ENCODE measurements at places on chromosomes 7 and 10.

- peak; percentile 28 for DNase-seq
These were observed at the start of gene JCAD for GRCh38 chr10:30059209-30060107. Gene JCAD (minus strand): TSS chr10:30059586. CDS start chr10:30047812, 11,774 bp downstream.

DNA sequence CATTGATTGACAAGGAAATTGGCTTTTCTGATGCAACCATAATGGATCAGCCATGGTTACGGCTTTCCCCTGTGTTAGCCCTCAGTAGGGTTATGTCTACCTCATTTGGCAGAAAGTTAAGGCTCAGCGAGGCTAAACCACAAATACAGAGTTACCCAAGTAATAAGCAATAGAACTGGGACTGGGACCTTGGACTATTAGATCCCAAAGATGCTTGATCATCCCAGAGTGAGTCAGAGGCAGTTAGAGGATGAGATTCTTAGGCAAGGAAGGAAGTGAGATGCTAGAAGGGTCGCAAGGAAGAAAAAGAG is 401.4 kb downstream of the TNS3 start:
- no peak for DNase-seq

- no peak for DNase-seq
These were observed 28.1 kb downstream of the HKDC1 start for GRCh38 chr10:69248117-69248730.

DNA sequence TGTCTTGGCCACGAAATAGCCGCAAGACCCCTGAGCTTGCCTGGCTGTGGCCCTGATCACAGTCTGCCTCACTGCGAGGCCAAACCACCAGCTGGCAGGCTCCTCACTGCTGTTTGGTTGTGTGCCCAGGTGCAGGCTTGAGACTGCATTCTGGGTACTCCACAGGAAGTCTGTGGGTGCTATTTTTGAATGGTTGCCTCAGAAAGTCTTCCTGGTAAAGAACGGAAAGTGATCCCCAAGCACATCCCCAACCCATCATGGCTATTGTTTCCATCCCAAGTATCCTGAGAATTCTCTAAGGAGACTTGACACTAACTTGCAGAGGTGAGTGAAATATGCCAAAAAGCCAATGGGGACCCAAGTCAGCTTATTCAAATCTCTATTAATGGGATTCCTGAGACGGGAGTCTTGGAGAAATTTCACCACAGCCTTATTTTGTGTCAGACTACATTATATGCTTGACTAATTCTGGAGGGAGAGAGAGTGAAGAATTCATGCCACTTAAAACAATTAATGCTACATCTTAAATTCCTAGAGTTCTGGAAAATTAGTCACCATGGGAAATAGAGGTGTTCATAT is 170.9 kb downstream of the RAMP3 start:
- DNase-seq: no peak

DNA sequence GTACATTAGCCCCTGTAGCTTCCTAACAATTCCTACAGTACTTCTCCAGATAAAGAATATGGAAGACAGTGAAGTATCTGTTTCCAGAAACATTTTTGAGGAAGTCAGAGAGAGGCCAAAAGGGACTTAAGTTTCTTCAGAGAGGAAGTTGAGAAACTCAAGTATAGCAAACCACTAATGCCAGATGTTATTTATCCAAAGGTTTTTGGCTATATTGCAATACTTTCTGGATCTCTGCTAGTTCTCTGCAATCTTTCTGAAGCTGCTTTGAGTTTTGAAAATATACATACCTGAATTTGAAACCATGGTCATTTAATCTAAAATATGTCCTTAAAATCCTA is 64.7 kb downstream of the BICC1 start:
- peak; percentile 88 for DNase-seq

DNA sequence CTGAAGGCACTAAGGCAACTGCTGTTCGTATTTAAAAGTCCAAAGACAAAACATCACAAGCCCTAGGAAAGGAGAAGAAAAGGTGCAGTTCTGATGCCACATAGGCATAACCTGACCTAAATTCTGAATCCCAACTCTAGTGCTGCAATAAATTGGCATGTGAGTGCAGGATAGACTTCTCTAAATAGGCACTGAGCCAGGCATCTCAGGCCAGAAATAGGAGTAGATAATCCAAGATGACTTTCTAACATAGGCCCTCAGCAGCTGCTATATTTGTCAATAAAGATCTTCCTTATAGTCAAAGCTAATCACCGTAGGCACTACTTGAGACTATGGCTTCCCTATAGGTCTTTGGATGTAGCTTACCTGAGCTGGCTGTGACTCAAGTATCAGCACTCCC is 1163.8 kb downstream of the SORCS1 start:
- DNase-seq: no peak

- peak; percentile 69 for DNase-seq
These were observed 159.8 kb downstream of the FOXP2 start for GRCh38 chr7:114574384-114574783.

DNA sequence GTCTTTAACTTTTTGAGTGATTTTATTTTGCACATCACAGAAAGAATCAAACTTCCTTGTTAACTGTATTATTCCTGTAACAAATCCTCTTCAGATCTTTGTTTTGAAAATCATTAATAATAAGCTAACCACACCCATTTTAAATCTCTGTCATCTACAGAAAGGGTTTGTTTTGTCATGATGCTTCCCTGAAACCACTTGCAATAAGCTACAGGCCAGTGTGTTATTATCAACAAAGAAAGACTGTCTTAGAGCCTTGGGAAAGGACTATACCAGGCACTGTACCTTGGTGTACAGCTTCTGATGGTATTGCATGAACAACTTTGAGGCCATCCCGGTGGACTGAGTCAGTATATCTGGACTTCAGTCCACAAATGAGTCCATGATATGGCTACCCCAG is 145.3 kb upstream of the FAM3C start:
- DNase-seq: no peak

GRCh38 chr10:97547962-97548361 is 24.6 kb upstream of the ANKRD2 start:
- DNase-seq: no peak

- no peak for DNase-seq
These were observed 654.1 kb downstream of the NRG3 start for GRCh38 chr10:82529062-82529461.

GRCh38 chr7:154916381-154916780 is 86.5 kb downstream of the PAXIP1 start:
- DNase-seq: no peak

DNA sequence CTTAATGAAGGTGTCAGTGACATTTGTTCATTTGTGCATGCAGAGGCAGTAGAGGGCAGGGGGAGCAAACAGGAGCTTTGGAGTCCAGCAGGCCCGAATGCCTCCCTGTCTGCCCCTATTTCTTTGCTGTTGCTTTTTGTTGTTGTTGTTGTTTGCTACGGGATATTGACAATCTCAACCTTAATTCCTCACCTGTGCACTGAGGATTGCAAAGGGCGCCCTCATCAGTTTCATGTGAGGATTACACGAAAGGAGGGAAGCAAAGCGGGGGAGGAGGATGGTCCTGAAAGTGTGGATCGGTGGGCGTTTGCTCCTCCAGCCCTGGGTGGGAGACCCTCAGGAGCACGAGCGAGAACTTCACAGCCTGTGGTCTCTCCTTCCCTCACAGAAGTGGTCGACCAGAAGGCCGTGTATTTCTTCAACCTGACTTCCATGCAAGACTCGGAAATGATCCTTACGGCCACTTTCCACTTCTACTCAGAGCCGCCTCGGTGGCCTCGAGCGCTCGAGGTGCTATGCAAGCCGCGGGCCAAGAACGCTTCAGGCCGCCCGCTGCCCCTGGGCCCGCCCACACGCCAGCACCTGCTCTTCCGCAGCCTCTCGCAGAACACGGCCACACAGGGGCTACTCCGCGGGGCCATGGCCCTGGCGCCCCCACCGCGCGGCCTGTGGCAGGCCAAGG is 9.6 kb downstream of the GDF10 start:
- DNase-seq: peak; percentile 22

DNA sequence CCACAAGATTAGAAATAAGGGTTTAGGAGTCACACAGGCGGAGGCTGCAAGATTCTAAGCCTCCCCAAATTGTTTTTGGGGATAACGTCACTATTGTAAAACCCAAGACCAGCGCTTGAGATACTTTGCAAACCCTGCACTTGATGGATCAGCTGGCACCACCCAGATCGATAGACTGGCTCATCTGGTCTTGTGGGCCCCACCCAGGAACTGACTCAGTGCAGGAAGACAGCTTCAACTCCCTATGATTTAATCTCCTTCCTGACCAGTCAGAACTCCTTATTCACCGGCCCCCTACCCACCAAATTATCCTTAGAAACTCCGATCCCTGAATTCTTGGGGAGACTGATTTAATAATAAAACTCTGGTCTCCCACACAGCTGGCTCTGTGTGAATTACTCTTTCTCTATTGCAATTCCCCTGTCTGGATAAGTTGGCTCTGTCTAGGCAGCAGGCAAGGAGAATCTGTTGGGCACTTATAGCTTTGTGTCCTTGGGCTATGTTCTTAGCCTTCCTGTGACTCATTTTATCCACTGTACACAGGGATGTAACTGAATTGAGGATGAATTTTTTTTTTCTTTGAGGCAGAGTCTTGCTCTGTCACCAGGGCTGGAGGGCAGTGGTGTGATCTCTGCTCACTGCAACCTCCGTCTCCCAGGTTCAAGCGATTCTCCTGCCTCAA is 64.4 kb upstream of the CARD11 start:
- no peak for DNase-seq

- DNase-seq: no peak
These were observed 618.7 kb downstream of the PHTF2 start for GRCh38 chr7:78417180-78417853.

- no peak for DNase-seq
These were observed 311.8 kb upstream of the PRKCQ start for GRCh38 chr10:6891924-6892323.

DNA sequence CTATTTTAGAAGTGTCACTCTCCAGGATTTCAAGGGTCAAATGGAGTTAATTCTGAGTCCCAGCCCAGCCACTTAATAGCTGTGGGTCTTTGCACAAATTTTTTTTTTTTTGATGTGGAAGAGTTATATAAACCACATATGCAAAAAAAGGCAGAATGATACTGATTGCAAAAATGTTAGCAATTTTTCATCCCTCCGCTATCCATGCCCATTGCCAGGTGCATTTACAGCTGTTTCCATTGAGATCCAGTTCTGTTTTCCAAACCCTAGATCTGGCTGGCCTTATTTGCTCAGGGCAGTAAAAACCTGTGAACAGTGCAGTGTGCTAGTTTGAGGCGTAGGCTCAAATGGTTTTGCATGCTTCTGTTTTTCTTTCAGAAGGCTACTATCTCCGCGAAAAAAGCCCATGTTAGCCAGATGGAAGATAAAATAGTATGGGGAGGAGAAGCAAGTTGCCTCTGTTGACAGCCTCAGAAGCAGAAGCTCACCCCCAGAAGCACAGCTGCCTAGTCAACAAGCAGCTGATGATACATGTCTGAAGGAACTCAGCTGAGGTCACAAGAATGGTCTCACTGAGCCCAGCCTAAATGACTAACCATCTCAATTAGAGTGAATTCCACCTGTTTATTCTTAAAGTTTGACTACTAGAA is 997 bp upstream of the ZNF138 start:
- DNase-seq: no peak

DNA sequence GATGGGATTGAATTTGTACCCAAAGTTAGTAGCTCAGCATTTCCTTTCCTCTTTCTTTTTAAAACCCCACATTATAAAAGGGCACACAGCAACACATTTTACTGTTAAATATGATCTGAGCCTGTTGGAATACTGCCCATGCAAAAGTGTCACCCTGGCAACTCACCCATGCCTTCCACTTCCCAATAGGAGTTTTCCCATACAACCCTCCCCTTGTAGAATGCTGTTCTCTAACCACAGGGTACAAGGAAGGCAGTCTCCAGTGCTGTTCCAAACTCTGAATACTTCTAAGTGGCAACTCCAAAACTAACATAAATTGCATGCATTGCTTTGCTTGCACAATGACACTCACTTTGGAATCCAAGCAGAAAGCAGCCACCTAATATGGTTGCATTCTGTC is 60.8 kb downstream of the NRCAM start:
- no peak for DNase-seq

DNA sequence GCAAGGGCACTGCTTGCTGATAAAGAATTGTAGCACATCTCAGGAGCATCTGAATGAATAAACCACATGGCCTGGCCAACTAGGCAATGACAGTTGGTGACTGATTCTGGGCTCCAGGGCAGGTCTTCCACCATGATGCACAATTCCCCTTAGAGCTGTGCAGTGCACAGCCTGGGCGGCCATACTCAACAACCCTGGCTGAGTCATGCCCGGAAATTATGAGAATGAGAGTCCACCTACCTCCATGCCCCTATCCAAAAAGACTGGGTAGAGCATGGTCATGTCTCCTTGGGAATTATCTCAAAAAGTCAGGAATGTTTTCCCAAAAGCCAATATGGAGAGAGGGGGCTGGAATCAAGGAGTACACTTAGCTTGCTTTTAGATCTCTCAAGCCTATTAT is 425.6 kb downstream of the PLXNA4 start:
- no peak for DNase-seq

- no peak for DNase-seq
These were observed 134.3 kb downstream of the ACTR3B start for GRCh38 chr7:152893801-152894294.

GRCh38 chr10:75962395-75963061 is 531.1 kb downstream of the LRMDA start:
- DNase-seq: no peak

GRCh38 chr10:43390759-43391158 is 18.2 kb downstream of the HNRNPF start:
- peak; percentile 69 for DNase-seq

GRCh38 chr10:31170636-31171035 is 139.0 kb upstream of the ZNF438 start:
- no peak for DNase-seq

DNA sequence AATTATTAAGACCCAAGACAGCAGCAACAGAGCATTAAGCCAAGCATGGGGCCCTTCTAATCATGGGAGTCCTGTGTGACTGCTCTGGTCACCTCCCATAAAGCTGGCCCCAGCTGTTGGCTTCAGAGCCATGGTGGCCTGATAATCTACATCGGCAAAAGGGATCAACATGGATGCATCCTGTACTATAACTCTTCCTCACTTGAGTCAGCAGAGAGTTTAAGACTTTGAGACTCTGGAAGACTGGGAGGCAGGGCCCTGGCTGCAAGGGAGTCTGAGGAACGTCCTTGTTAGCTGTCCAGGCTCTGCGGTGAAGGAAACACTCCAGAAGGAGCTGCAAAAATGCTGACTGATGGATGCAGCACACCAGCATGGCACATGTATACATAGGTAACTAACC is 95.0 kb upstream of the KIAA1217 start:
- no peak for DNase-seq

DNA sequence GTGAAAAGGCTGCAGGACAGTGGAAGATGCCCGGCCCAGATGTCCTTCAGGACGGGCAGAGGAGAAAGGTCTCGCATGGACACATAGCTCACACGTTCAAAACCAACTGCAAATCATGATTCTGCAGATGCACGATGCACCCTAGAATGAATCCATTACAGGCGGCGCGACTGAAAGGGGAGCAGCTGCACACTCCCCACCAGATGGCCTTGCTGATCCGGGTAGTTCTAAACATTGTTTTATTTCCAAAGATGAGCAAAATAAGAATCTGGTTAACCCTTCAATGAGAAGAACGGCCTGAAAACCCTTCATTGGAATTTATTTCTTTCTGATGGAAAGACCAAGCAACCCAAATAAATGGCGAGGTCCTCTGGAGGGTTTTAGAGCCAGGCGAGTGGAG is 33.8 kb downstream of the CHST15 start:
- no peak for DNase-seq
